Activated CD4-positive, alpha-beta memory T cell treated with anti-CD3 and anti-CD28 coated beads, Interleukin-2, amount 10 ng/mL, durations not matched to agents 7 days and 5 days (primary cell): ENCODE measurements at places on chromosomes 4 and X.

- no peak for DNase-seq
These were observed 670.3 kb downstream of the IL1RAPL1 start for GRCh38 chrX:29257521-29257920.

DNA sequence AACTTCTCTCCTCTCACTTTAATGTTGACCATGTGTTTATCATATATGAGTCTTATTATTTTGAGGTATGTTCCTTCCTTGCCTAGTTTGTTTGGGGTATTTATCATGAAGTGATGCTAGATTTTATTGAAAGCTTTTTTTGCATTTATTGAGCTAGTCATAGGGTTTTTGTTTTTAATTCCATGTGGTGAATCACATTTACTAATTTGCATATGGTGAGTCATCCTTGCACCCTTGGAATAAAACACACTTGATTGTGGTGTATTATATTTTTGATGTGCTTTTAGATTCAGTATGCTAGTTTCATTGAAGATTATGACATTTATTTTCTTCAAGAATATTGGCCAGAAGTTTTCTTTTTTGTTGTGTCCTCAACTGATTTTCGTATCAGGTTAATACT lies 464.6 kb downstream of the PCDH18 start:
- no peak for DNase-seq

DNA sequence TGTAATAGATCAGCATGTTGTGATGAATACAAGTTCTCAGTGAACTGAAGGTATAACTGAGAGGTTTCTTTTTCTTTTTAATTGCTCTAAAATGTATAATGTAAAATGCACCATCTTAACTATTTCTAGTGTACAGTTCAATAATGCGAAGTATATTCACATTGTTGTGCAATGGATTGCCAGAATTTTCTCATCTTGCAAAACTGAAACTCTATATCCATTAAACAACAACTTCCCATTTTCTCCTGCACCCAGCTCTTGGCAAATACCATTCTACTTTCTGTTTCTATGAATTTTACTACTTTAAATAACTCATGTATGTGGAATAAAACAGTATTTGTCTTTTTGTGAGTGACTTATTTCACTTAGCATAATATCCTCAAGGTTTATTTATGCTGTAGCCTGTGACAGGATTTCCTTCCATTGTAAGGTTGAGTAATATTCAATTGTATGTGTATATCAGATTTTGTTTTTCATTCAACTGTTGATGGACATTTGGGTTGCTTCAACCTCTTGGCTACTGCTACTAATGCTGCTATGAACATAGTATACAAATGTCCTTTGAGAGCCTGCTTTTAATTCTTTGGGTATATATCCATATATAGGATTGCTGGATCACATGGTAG lies 53.5 kb upstream of the NPFFR2 start:
- no peak for DNase-seq

DNA sequence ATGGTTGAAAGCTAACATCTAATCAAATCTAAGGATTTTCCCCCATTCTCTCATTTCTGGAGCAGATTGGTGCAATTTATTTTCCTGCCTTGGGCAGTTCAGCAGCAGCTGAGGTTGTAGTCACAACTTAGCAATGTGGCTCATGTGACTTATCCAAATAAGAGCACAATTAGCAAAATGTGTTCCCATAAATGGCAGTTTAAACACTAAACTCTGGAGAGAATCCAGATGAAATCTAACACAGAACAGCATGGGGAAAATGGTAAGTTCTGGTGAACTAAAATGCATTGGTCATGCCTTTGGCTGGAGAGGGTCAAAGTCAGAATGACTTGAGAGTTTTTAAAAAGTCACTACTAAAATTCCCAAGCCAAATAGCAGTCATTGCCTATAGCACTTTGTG lies 422.6 kb upstream of the DIPK2B start:
- DNase-seq, result no peak

DNA sequence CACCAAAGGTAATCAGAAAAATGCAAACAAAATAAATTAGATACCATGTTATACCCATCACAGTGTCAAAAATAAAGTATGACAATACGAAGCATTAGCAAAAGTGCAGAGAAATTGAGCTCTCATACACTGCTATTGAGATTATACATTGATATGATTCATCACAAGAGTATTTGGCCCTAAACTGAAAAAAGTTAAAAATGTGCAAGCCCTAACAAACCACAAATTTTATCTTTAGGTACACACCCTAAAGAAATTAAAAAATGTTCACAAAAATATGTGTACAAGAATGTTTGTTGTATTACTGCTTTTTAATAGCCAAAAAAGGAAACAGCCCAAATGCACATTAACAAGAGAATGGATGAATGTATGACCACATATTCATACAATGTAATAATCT lies 137.9 kb upstream of the MAGEA10 start:
- DNase-seq, result no peak

DNA sequence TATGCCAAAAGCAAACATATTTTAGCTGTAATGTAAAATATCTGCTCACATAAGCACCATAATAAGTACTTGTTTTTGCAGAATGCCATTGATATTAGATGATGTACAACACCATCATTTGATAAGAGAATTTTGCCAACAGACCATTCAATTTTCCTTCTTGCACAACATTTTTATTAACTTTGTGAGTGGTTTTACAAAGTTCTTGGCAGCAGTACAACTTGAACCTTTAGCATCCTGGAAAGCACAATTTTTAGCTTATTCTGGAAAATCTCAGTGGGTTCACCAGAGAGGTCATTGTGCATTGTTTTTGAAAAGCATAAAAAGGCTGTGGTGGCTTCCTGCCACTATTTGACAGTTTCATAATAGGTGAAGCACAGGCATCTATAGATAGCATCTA lies 26.4 kb upstream of the REPS2 start:
- no peak for DNase-seq

- no peak for DNase-seq
These were observed 38.1 kb upstream of the CXorf38 start for GRCh38 chrX:40685362-40685918.

DNA sequence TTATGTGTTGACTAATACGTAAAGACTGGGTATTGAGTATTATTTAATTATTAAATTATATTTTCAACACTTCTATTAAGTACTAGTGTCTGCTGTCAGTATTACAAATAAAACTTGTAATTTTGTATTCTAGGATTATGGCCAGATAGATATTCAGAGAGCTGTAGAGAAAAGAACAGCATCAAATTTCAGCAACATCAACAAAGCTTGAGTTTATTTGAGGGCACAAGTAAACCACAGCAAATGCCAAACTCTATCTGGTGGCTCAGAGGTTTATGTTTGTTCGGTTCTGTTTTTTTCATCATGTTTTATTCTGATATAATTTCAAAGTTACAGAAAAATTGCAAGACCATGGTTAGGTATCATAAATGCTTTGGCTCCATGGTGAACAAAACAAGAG lies 1530.5 kb downstream of the PCDH18 start:
- no peak for DNase-seq
